ENCODE measurements at places on chromosomes 5 and 9.

DNA sequence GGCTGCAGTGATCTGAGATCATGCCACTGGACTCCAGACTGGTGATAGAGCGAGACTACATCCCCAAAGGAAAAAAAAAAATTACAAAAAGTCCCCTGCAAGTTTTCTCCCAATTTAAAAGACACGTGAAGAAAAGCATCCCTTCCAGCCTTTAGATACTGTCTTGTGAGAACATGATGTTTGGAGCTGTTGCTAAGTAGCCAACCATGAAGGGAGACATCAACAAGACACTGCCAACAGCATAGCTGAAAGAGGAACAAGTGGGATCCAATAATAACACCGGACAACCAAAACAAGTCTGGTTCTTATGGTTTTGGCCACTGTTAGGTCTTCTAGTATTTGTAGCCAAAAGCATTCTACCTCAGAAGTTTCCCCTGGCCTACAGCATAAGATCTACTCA is 118.9 kb upstream of the CCDC180 start:
- no peak for DNase-seq

DNA sequence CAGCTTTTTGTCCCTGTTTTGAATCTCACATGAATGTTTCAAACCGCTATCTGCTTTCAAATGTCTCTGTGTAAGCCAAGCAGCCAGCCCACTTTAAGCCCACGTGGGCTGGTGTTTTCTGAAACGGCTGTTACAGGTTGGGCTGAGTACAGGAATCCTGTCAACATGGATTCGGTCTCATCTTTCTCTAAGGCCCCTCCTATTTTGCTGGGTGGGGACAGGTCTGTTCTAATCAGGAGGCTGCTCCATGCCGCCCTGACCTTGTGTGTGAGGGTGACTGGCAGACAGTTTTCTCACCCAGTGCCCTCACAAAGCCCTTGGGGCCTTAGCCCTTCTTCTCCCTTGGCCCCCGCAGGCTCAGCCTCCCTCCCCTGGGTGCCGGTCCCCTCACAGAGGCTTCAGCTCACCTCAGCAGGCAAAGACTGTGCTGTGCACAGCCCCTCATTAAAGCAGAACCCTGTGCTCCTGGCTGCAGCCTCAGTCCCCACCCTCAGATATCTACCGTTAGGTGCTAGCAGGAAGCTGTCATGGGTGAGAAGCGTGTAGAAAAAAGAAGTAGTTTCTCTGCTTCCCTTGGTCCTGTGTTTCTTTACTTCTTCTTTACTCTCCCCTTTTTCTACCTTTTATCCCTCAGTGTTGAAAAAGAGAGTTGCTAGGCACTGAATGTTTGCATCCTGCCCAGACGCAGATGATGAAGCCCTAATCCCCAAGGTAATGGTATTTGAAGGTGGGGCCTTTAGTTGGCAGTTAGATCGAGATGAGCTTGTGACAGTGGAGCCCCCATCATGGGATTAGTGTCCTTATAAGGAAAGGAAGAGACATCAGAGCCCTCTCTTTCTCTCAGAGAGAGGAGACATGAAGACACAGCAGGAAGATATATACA is 205.7 kb downstream of the ADAMTS12 start:
- no peak for DNase-seq

DNA sequence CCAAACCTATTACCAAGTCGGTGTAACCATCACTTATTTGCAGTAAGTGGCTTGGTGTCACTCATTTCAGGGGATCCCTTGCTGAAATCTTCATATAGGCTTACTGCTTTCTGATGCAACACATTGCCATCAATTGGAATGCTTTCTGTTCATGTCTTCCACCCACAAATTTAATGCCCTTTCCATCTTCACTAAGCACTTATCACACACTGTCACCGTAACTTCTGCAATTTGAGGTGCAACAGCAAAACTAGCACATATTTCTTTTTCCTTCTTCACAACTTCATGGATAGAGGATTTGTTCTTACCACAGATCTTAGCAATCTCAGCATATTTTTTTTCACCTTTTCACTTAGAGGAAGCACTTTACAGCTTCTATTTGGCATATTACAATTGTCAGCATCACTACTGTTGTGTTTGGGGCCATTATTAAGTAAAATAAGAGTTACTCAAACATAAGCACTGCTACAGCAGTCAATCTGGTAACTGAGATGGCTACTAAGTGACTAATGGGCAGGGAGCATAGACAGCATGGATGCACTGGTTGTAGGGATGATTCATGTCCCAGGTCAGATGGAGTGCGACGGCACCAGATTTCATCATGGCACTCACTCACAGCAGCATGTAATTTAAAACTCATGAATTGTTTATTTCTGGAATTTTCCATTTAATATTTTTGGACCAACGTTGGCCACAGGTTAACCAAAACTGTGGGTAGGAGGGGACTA is 70.1 kb downstream of the PIP5K1B start:
- DNase-seq, result no peak

DNA sequence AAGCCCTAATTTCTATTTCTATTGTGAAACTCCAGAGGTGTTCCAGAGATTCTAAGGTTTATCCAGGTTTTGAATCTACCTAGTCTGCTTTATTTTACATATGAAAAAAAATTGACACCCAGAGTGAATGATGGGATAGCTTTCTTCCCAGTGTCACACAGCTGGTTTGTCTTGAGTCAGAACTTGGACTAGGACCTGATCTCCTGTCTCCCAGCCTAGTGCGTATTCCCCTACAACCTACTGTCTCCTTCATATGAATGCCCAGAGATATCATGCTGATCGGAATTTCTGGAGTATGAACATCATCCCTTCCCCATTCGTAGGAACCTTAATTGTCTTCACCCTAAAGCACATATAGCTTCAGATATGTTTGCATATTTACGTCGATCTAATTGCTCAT is 524.2 kb downstream of the SPATA31D1 start:
- no peak for DNase-seq

GRCh38 chr5:1152771-1153282 is 41.0 kb upstream of the SLC12A7 start:
- no peak for DNase-seq

DNA sequence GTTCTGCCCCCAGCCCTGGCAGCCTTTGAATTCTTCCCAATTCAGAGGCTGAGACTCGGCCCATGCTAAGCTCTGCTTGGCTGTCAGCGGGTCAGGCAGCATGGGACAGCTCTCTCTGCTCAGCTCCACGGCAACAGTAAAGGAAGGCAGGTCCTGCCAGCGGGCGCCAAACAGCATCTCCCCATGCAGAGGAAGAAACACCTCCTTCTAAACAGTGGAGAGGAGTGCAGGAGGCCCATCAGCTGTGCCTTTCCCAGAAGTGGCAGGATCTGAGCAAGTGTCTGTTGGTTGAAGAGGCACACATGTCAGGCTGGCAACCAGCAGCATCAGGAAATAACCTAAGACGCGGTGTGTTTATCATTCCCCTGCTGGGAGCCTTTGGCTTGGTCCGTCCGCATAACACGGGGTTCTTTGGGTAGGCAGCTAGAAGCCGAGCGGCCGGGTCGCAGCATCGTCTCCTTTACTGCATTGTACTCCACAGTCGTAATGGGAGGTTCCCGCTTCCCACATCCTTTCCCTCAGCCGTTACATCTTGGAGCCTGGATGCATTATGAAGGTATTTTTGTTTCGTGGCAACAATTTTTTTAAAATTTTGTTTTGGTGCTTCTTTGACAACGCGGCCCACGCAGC is 42.7 kb upstream of the NCS1 start:
- no peak for DNase-seq

GRCh38 chr9:14189578-14189977 is 124.4 kb downstream of the NFIB start:
- no peak for DNase-seq

DNA sequence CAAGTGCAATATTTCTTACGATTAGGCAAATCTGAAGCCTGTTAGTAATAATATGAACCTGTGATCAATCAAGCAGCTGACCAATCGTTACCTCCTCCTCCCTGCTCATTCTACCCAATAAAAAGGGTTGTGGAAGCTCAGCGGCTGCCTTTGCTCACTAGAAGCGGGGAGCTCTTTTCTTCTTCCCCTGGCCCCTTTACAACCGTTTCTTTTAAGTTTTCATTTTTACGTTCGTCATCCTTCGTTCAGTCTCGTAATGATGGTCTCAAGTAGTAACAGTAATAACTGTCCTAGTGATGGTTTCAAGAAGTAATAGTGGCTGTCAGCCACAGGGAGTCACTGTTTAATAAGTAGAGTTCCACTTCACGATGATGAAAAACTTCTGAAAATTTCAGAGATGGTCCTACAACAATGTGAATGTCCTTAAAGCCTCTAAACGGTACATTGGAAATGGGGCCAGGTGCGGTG is 6.2 kb downstream of the UGT3A2 start:
- DNase-seq, result no peak

- no peak for DNase-seq
Observed at GRCh38 chr5:1137567-1138444, 25.9 kb upstream of the SLC12A7 start.

GRCh38 chr9:93059715-93060578 is 1.4 kb downstream of the SUSD3 start:
- DNase-seq, result no peak

GRCh38 chr5:45696206-45696836 is at the start of gene HCN1:
Gene HCN1, minus strand, starts transcription at chr5:45696380.
- peak; percentile 87 for DNase-seq

DNA sequence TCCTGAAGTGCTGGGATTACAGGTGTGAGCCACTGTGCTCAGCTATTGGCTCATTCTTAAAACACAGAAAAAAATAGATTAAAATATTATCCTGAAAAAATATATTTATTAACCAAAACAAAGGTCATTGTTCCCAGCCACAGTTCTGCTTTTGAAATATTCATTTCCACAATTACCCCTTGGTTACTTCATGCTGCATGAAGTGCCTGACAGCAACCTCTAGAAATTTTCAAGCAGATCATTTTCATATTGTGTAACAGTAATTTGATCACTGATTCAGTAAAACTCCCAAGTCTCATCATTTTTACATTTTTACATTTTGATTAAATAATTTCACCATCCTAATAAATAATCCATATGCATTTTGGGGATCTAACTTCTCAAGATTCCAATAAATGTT is 18.8 kb upstream of the GNAQ start:
- DNase-seq, result no peak

DNA sequence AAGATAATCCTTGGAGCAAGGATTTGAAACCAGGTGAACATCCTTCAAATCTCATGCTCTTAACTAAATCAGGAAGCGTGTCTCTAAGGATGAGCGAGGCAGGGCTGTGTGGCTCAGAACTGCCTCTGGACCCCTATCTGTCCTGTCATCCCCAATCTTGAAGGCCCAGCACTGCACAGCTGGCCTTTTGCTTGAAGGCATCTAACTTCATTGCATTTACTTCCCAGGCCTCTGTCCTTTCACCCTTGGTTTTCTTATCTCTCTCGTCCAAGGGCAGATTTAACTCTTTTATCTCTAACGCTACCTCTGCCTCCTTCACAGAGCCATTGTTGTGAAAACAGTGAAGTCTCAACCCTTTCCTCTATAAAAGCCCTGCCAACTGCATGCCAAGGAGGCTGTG is 83.8 kb downstream of the UGCG start:
- DNase-seq, result no peak

GRCh38 chr5:104539618-104540350 is 977.2 kb upstream of the NUDT12 start:
- DNase-seq, result no peak

DNA sequence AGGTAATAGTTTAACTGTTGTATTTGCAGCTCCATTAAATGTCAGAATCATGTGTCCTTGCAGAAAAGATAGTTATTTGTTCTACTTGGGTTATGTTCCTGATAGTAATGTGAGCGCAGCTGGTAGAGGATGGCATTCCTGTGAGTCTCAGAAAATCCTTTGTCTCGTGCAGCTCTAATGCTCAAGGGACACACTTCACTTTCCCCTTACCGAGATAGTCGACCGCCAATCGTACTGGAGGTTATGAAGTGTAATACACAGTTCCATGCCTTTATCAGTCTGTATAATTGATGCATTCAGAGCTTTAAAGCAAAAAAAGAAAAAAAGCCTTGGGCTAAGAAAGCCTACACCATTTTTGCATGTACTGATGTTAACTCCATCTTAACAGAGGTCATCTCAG is 60.2 kb upstream of the SRP19 start:
- no peak for DNase-seq

DNA sequence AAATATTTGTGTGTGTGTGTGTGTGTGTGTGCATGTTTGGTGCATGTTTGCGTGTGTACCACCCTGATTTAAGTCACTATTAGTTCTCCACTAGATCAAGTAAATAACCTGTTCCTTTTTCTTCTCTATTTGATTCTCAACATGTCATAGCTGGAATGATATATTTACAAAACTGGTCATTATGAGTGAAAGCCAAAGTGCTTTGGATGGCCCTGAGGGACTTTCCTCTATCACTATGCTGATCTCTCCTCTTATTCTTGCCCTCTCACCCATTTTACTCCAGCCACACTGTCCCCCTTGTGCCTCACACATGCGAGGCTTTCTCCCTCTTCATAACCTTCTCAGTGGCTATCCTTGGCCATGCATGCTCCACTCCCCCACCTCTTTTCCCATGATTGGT is 144.6 kb upstream of the NMUR2 start:
- no peak for DNase-seq

DNA sequence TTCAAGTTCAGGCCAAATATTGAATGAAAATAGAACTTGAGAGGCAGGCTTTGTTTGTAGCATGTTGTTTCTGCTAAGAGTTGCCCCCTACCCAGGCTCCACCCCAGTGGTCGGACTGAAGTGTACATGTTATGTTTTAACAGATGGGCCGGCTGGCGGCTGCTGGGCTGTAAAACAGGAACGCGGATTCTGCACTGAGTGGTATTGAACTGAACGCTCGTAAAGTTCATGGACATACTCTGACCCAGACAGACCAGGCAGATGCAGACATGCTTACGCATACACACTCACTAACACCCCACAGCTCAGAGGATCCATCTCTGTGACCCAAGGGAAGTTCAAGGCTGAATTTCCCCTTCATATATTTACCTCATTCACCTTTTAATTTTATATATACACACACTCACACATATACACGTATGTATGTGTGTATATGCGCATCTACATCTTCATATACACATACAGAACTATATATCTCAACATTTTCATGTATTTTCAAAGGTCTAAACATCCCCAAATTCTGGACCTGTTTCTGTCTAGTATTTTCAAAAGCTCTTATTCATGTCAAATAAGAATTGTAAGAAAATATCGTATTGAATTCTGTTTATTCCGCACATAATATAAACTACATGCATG is 1.4 kb downstream of the MARCHF3 start:
- DNase-seq, result no peak

GRCh38 chr5:148733601-148734438 is 79.5 kb upstream of the HTR4 start:
- peak; percentile 83 for DNase-seq

DNA sequence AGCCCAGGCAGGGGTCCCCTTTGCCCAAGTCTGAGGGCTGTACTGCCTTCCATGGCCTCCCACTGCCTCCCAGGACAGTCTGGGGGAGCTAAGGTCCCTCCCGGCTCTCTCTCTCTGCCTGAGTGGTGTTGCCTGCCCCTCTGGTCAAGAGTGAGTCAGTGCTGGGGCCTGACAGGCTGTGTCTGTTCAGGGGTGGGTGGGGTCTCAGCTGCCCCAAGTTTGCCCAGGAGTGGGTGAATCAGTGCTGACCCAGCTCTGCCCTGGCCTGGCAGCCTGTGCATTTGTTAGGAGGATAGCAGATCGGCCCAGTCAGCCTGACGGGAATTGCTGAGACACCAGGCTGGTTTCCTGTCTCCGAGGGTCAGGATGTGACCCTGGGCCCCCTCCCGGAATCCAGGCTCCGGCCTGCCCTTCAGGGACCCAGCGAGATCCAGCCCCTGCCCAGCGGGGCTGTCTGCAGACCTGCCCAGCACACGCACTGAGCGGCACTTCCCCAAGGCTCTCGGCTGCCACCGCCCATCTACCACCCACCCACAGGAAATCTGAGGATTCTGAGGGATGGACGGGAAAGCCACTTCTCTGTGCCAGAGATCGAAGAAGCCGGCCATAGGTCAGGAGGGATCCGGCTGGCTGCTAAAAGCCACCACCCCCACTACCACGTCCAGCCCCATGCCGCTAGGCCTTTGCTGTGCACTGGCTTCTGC is 15.9 kb downstream of the ENG start:
- peak; percentile 22 for DNase-seq

All from neural crest cell (in vitro differentiated cells).